ENCODE measurements at places on chromosomes 2 and 18.

- DNase-seq, result no peak
Observed at GRCh38 chr18:70423988-70424387, 135.1 kb downstream of the SOCS6 start.

- DNase-seq, result no peak
Observed at GRCh38 chr18:63140997-63141777, 178.4 kb downstream of the BCL2 start.

- DNase-seq, result no peak
Observed at GRCh38 chr2:176130957-176131847, 1.7 kb downstream of the HOXD8 start.

GRCh38 chr2:226898897-226899296 is 63.0 kb downstream of the RHBDD1 start:
- no peak for DNase-seq

- DNase-seq, result no peak
Observed at GRCh38 chr2:137912371-137912770, 51.9 kb upstream of the HNMT start.

DNA sequence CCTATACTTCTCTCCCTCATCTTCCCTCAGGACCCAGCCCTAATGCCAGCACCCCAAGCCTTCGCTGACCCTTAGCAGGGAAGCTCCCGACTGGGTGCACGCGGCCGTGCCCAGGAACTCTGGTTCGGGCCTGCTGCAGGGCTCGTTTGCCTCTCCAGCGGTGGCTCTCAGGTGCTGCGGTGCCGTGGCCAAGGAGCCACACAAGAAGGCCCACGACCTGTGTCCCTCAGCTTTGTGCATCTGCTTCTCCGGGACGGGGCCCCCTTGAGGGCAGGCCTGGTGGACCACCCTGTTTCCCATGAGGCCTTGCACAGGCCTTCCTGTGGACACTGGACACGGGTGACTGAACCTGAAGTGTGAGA is 17.7 kb downstream of the BOK start:
- no peak for DNase-seq

- no peak for DNase-seq
Observed at GRCh38 chr2:98912221-98912851, 23.7 kb downstream of the CRACDL start.

- no peak for DNase-seq
Observed at GRCh38 chr2:82487354-82487753, 1971.7 kb downstream of the SUCLG1 start.

DNA sequence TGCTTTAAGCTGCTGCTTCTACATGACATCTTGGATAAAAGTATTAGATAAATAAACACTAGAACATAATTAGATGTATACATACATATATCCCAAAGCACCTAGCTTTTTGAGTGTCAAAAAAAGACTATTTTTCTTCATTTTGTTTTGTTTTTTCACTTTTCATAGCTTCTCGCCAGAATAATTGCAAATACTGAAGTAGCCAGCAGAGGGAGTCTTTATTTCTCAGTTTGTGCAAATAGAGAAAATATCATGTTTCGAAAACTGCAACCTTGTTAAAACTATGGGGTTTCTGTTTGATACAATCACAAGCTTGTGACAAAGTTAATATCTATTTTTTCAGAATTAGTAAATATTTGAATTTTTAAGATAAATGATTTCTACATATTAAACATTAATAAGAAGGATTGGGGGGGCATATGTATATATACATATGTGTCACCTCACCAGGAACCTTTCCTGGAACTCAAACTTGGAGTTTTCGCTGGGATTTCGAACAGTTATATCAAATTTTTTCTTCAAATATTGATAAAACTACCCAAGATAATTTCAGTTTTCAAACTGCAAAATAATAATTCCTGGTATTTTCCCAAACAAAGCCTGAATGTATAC is 61.0 kb downstream of the GRB14 start:
- no peak for DNase-seq

- DNase-seq, result no peak
Observed at GRCh38 chr18:80225685-80226084, 21.6 kb downstream of the PARD6G start.

DNA sequence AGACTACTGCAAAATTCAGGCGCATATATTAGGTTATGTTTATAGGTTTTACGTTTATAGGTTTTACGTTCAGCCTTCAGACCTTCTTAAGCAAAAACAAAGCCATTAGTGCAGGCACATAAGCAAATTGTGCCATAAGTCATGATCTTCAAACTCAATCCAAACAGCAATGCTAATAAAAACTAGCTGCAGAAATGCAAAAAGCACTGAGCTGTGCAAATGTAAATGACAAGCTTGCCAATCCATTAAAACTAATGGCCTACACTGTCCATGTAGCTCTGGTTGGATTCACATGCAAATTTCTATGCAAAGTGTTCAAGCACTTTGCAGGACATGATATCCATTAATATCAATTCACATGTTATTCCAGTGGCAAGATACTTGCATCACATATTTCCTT is 50.9 kb downstream of the LRPPRC start:
- no peak for DNase-seq

DNA sequence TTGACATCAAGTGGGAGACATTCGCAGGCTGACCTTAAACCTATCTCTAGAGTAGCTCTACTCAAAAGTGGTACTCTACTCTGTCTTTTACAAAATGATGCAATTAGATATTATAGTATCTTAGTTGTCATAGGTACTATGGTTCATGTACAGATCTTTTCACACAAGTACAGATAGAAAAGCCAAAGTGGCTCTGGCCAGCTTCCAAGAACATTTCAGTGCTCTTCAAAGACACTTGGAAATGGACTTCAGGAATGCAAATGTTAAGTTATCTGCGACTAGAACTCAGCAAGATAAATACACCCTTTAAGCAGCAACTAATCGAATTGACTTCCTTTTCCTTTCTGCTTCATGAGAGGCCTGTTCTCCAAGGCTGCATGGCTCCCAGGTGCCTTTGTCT is 718.7 kb upstream of the FAM98A start:
- no peak for DNase-seq

DNA sequence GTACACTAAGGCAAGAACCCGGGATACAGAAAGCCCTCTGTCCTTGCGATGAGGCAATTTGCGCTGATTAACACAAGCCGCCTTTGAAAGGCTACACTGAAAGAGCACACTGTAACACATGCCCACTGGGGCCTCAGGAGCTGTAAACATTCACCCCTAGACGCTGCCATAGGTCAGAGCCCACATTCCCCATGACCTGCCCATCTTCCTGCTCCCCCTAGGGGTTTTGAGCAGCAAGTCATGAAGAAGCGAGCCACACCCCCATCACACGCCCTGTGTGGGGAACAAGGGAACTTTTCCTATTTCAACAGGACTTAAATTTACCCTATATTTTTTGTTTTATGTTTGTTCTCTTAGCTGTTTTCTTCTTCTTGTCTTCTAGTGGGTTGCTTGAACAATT is 47.8 kb upstream of the SLC4A10 start:
- DNase-seq, result no peak

DNA sequence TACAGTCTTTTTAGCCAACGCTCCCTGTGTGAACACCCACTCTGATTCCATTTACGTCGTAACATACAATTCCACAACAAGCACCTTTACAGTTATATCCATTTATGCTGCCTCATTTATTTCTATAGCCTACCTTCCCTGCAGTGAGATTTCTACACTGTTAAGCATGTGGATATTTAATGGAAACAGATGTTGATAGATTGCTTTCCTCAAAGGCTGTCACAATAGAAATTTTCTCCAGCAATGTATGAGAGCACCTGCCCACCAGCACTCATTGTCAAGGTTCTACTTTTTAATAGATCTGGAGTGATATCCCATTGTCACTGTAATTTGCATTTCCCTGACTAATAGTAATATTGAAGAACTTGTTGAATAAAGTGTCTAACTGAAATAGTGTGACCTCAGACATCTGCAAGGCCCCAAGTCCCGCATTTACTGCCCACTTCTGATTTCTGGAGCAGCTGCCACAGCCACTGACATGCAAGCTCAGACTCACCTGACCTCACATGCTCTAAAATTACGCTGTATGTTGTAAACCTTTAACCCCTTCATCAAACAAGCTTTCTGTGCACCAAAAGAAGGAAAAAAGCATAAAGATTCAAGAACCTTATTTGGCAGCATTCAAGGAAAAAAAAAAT is 295.1 kb downstream of the CNTNAP5 start:
- no peak for DNase-seq

DNA sequence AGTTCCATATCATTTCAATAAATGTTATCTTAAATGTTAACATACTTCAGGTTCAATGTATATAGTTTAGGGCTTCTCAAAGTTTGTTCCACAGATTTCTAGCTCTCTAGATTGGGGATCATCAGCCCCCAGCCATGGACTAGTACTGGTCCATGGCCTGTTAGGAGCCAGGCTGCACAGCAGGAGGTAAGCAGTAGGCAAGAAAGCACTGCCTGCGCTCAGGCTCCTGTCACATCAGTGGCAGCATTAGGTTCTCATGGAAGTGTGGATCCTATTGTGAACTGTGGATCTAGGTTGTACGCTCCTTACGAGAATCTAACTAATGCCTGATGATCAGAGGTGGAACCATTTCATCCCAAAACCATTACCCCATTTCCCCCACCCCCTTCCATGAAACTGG is 531.1 kb downstream of the PARD3B start:
- no peak for DNase-seq

- DNase-seq, result no peak
Observed at GRCh38 chr2:16442971-16443370, 222.7 kb downstream of the CYRIA start.

- no peak for DNase-seq
Observed at GRCh38 chr18:45845410-45845809, 19.9 kb downstream of the SIGLEC15 start.

GRCh38 chr18:22558945-22559385 is 141.2 kb upstream of the CTAGE1 start:
- DNase-seq, result no peak

DNA sequence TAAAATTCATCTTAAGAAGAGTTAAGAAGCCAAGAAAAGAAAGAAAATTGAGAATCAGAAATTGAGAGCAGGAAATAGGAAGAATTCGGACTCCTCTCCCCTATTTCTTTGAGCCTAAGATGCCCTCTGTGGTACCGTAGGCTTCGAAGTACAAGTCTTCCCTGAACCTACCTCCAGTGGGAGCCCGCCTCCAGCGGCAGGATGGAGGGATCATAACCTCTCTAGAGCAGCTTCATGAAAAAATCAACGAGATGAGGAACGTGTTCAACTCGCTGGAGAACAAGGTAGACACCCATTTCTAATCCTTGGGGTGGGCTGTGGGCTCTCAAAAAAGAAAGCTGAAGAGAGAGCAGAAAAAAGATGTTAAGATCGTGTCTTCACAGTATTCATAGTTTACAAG is 36.3 kb downstream of the ARHGEF33 start:
- DNase-seq, result no peak

GRCh38 chr2:239238839-239239606 is 161.8 kb downstream of the HDAC4 start:
- DNase-seq, result no peak

DNA sequence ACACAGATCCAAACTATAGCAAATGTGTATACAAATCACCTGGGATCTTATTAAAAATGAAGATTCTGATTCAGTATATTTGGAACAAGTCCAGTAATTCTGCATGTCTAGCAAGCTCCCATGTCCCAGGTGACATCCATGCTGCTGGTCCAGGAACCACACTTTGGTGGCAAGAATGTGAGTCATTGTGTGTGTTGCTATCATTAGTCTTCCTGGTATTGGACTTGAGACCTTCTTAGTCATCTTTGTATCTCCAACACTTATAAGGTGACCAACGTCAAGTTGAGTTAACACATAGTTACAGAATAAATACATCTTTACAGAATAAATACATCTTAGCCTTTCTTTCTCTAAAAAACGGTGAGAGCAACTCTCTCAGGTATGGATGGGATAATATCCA is 107.9 kb upstream of the NDUFV2 start:
- DNase-seq, result no peak

DNA sequence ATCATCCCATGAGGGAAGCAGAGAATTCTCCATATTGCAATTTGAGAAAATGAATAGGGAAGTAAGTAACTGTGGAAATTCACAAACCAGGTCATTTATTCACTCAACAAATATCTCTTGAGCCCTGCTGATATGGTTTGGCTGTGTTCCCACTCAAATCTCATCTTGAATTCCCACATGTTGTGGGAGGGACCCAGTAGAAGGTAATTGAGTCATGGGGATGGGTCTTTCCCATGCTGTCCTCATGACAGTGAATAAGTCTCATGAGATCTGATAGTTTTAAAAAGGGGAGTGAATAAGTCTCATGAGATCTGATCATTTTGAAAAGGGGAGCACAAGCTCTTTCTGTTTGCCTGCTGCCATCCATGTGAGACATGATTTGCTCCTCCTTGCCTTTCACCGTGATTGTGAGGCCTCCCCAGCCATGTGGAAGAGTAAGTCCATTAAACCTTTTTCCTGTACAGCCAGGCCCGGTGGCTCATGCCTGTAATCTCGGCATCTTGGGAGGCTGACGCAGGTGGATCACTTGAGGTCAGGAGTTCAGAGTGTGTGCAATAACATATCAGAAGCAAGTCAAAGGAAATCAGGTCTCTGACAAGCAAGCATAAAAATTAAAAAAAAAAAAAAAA is 193.2 kb downstream of the NDUFA10 start:
- no peak for DNase-seq

DNA sequence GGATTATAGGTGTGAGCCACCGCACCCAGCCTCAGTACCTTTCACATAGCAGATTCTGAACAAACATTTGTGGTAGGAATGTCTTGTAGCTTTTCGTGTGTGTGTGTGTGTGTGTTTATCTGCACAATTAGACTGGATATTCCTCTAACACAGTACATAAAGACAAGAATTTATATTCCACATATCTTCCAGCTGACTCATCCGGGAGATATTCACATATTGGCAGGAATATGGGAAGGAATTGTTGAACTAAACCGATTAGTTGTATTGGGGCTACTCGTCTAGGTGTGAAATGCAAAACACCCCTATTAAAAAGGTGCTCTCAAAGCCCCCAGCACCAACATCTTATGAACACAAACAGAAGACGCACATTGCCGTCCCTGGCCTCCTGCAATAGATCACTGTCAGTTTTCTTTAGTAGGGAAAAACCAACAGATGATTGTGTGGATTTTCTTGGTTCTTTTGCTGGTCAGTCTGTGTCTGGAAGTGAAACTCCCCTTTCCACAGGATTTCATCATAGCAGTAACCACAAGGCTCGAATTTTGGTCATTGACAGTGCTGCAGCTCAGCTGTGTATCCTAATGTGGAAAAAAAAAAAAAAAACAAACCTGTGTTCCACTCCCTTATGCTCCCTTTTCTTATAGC is 208.5 kb upstream of the ACVR2A start:
- DNase-seq, result no peak

DNA sequence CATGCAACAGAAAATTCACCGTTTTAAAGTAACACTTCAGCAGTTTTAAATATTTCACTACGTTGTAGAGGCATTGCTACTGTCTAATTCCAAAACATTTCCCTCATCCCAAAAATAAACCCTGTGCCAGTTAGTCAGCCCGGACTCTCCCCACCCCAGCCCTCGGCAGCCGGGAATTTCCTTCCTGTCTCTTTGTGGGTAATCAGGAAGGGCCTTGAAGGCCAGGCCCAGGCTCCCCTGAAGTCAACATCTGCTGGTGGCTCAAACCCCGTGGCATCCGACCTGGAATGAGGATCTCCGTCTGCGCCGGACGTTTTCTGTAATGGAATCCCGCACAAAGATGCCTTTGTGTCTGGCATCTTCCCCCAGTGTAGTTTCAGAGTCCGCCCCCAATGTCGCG is 219.6 kb downstream of the SNTG2 start:
- DNase-seq, result no peak
